Activated CD4-positive, alpha-beta T cell treated with anti-CD3 and anti-CD28 coated beads, Interleukin-2, amount 50 U/mL, for 4 hours (primary cell): ENCODE measurements at places on chromosomes 13 and 19.

GRCh38 chr13:109043636-109044035, 414.2 kb downstream of the MYO16 start:
- no peak for DNase-seq

GRCh38 chr19:14346279-14346678, 35.0 kb upstream of the ADGRE5 start:
- no peak for DNase-seq

GRCh38 chr19:31715249-31715945, 366.2 kb upstream of the TSHZ3 start:
- DNase-seq, result no peak

GRCh38 chr13:65606622-65607021, 1623.5 kb downstream of the PCDH9 start:
- no peak for DNase-seq
